ENCODE measurements at places on chromosomes 16 and 17.

DNA sequence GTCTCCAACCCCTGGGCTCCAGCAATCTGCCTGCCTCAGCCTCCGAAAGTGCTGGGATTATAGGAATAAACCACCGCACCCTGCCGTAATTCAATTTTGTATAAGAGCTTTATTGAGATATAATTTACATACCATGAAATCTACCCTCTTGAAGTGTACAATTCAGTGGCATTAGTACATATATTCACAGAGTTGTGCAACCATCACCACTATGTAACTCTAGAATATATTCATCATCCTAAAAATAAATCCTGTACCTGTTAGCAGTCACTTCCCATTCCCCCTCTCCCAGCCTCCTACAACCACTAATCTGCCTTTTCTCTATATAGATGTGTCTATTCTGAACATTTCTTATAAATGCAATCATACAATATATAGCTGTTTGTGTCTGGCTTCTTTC, 26.1 kb downstream of the TOM1L2 start:
- no peak for DNase-seq

GRCh38 chr16:66004699-66005098, 361.8 kb upstream of the CDH5 start:
- peak; percentile 71 for DNase-seq

- no peak for DNase-seq
Observed at GRCh38 chr17:64423881-64424280, 25.0 kb upstream of the MILR1 start.

GRCh38 chr17:5011928-5012327, 14.2 kb downstream of the KIF1C start:
- DNase-seq: no peak

- no peak for DNase-seq
Observed at GRCh38 chr16:81624760-81625543, 154.1 kb upstream of the PLCG2 start.

DNA sequence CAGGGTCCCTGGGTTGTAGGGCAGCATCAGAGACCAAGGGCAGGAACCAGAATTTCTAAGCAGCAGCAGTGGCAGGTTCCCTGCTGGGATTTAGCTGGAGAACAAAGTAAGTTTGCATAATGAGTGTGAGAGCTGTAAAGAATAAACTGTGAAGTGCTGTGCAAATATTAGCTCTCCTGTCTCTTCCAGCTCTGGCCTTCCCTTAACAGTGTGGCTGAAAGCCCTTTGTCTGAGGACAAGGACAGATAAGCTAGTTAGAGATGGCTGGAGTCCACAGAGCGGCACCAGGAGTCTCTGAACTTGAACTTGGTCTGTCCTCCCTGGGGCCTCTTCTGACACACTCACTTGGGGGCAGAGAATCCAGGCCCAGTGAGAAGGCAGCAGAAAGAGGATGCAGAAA, 98.2 kb upstream of the WSCD1 start:
- DNase-seq: no peak

- no peak for DNase-seq
Observed at GRCh38 chr17:56347639-56348038, 194.4 kb downstream of the ANKFN1 start.

- DNase-seq: no peak
Observed at GRCh38 chr17:45332505-45332904, 15.7 kb upstream of the MAP3K14 start.

DNA sequence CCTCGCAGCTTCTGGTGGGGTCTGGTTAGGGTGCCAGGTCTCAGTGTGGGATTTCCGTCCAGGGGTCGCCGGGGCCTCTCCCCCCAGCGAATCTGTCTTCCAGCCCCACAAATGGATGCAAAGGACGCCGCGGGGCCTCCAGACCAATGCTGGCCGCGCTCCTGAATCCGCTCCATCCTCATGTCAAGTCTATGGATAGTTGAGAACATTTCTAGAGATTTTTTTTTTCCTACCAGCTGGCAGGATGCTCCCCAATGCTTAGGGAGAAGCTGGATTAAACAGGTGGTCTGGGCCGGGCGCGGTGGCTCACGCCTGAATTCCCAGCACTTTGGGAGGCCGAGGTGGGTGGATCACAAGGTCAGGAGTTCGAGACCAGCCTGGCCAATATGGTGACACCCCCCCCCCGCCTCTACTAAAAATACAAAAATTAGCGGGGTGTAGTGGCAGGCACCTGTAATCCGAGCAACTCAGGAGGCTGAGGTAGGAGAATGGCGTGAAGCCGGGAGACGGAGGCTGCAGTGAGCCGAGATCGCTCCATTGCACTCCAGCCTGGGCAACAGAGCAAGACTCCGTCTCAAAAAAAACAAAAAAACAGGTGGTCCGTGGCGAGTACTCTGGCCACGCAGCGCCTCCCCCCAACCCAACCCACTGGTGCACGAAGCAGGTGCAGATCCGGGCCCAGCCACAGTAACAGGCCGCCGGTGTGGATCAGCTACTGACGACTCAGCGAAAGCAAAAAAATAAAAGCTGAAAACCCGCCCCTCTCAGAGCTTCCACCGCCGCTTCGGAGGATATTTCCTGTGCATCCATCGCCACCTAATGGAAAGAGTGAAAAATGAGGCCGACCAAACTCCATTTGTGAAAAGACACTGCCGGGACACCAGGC, 1.1 kb upstream of the NXN start:
- no peak for DNase-seq

DNA sequence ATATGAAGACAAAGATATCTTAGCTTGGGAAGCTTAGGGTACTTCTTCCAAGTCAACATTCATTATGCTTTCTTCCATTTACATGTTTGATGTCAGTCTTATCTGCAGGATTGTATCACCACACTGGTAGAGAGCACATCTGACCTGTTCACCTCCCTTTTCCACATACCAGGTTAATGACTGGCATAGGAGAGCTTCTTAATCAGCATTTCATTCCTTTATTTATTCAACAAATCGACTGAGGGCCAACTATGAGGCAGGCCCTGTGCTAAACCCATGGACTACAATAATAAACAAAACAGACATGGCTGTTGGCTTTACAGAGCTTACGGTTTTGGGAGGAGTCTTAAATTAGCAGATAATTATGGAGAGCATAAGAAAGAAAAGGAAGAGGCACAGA, 378.1 kb upstream of the CDH11 start:
- no peak for DNase-seq

Data from GM04504 (cell line).